Adipocyte (in vitro differentiated cells): ENCODE measurements at places on chromosomes 13 and 19.

DNA sequence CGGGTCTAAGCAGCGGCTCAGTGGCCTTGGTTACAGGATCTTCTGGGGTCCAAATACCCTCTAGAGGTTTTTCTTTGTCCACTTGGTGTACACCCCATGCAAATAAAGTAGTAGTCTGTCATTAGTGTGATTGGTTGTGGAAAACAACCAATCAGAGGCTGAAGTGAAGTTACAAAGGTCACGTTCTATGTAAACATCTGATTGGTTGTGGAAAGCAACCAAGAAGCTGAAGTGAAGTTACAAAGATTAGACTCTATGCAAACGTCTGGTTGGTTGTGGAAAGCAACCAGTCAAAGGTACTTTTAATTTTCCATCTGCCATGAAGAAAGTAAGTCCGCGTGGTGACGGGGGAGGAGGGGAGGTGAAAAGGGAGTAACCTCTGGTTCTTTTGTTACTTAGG is 790.9 kb downstream of the UQCRFS1 start:
- DNase-seq, result no peak

DNA sequence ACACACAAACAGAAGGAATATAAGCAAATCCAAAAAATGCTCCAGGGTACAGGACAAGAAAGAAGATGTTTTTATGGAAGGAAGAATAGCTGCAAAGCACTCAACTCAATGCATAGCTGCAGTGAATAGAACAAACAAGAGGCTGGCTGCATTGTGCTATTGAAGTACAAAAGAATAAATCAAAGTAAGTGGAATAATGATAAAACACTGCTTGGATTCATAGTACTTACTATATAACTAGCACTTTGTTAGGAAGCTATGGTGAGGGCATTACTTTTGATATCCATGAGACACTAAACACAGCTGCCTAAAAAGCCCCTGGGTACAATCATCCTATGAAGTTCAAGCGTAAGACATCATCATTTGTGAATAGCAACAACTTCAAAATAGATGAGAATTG is 350.1 kb downstream of the PCDH9 start:
- no peak for DNase-seq

DNA sequence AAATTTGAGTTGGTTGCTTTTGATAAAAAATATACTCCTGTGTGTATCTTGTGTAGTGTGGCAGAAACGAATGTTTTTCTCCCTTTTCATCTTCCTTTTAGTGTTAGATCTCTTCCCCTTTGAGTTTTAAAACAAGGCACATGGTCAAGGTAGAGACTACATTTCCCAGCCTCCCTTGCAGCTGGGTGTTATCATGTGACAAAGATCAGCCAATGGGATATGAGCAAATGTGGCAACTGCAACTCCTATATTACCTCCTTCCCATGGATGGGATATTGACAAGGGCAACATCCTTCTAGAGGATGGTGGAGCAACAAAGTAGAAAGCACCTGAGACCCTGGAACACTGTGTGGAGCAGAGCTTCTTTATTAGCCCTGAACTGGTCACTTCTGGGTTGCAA is 42.4 kb downstream of the ADGRE3 start:
- peak; percentile 2 for DNase-seq

DNA sequence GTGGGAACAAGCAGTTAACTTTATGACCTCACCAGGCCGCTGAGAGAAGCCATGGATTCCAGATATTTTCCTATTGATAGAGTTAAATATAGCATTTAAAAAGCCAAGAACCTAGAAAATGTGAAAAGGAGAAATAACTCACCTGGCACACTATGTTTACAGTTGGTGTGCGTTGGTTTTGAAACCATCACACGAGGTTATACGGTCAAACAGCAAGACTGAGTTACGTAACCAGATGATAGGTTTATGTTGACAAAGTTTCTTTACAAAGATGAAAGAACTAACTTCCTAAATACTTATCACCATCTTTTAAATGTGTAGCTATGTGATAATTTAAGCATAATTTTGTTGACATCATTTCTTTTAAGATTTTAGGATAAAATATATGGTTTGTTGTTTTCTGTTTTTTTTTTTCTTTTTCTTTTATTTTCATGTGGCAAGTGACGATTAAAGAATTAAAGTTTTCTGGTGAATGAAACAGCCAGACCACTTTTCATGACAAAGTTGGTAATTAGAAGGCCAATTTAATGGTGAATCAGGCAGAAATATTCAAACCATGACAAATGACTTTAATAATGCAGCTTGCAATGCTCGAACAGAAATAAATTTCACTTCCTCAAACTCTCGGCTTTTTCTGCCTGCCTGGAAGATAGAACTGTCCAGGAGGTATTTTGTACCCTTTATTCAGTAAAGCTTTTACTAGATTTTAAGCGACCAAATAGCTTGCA is 339.1 kb upstream of the OBI1 start:
- DNase-seq, result no peak

DNA sequence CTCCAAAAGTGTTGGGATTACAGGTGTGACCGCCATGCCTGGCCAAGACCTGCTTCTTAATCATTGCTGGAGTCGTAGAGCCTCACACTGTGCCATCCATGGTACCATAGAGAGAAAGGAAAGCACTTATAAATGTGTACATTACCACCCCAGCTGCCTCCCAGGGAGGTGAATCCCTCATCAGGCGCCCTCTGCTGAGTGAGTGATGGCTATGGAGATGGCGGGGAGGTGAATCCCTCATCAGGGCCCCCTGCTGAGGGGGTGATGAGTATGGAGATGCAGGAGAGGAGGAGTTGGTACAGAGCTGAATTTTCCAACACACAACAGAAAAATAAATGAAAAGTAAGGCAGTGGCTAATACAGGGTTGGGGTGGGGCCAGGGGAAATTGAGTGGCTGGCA is 263.4 kb downstream of the UQCRFS1 start:
- no peak for DNase-seq
